ENCODE measurements at places on chromosomes 3 and 15. TPM values are rescaled to one million over a fixed set of nuclear protein-coding genes. Genes with fewer than 3 reads are reported as not detected.

GRCh38 chr3:37546876-37547275 is 314.8 kb upstream of the CTDSPL start:
- no peak for DNase-seq

- DNase-seq: no peak
These were observed 50.4 kb upstream of the ALCAM start for GRCh38 chr3:105316331-105316730.

DNA sequence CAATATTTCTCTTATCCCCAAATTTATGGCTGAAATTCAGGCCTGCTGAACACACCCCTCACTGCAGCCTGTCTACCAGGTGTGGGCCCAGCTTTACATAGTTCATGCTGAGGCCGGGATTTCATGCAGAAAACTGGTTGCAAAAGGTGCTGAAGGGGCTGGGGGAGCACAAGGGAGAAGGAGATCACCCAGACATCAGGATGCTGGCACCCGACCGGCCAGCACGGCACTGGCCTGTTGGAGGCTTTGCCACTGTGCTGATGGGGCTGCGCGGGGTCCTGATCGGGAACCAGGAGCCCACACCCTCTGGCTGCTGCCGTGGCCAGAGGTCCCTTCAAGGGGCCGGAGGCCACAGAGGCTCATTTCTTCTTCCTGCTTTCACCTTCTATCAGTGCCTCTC is 177.9 kb upstream of the C2CD4B start:
- DNase-seq: no peak

GRCh38 chr15:31258260-31258659 is 68.4 kb upstream of the KLF13 start:
- DNase-seq: no peak

DNA sequence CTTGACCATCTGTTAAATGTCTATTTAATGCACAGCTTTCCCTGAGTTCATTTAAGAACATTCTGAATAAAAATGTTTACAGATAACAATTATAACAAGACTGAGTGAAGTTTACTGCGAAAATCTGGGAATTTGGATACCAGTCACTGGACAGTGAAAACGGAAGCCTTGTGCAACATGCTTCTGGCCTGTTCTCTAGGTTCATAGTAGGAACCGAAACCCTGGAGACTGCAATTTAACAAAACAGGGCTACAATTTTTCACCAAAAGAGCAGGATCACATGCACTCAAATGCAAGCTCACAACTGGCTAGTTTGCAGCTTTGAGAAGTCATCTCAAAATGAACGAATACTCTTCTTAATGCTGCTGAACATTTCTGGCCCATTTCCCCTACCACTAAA is 435.9 kb downstream of the NR2F2 start:
- DNase-seq: no peak

GRCh38 chr3:174102866-174103265 is 705.3 kb downstream of the NLGN1 start:
- DNase-seq: no peak

DNA sequence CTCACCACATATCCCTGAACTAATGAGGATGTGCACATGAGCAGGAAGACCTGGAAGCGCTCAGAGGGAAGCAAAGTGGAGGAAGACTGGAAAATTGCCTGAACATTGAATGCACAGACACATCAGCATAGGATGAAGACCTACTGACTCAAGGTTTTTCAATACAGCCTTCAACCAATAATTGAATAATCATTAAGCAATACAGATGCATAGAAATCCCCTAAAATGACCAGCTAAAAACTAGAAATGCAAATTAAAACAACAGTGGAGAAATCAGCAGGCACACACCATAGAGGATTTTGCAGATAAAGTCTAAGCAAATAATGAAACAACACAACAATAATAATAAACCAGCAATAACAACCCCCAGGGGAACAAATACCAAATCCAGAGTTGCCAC is 80.4 kb downstream of the CEP152 start:
- DNase-seq: no peak

DNA sequence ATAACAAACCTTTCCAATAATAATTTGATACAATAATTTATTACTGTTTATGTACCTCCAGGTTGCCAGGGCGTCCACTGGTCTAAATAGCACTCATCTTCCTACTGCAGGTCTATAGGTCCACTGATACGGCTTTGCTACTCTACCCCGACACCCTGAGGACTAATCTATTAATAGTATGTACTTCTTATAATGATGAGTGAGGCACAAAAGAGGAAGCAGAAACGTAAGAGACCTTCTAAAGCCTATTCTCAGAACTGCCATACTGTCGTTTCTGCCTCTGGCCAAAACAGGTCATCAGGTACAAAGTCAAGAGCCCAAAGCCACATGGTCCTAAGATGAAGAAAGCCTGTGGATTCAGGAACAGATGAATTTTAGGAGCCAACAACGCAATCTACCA is 163.2 kb upstream of the GRM7 start:
- no peak for DNase-seq

GRCh38 chr15:45871121-45871855 is 236.5 kb downstream of the SQOR start:
- no peak for DNase-seq

GRCh38 chr15:96750361-96750760 is 419.9 kb downstream of the NR2F2 start:
- DNase-seq: no peak

GRCh38 chr3:124607163-124607562 is 123.1 kb upstream of the UMPS start:
- no peak for DNase-seq

DNA sequence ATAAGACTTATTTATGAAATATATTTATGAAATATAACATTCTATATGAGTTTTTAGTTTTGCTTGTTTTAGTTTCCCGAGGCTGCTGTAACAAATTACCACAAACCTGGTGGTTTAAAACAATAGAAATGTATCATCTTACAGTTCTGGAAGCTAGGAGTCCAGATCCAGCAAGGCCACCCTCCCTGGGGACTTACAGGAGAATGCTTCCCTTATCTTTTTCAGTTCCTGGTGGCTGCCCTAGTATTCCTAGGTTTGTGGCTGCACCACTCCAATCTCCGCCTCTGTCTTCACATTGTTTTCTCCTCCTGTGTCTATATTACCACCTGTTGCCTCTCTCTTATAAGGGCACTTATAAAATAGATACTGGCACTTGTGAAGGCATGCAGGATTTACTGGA is 877.8 kb downstream of the TUSC7 start:
- DNase-seq: no peak

GRCh38 chr3:194961571-194961970 is 275.9 kb downstream of the FAM43A start:
- no peak for DNase-seq

DNA sequence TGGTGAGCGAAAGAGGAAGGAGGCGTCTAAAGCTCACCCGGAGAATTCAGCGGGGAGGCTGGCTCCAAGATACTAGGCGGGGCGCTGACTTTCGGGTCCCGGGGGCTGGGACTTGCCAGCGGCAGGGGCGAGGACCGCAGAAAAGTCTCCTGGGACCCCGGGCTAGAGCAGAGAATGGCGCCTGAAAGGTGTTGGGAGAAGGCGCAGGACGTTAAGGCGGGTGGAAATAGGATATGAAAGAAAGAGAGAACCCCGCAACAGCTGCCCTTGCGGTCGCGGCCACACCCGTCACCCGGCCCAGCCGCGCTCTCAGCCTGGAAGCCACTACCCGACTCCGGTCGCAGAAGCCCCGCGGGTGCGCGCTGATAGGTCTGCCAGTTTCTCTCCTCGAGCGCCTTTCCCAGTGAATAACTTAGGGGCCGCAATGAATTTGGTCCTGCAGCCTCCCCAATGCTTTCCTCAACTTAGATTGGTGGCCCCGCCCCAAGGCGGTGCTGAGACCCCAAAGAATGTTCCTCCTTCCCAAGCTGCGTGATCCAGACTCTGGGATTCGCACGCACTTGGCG is 604 bp downstream of the LTK start:
- no peak for DNase-seq

GRCh38 chr3:101009386-101009785 is 16.2 kb upstream of the ABI3BP start:
- no peak for DNase-seq

DNA sequence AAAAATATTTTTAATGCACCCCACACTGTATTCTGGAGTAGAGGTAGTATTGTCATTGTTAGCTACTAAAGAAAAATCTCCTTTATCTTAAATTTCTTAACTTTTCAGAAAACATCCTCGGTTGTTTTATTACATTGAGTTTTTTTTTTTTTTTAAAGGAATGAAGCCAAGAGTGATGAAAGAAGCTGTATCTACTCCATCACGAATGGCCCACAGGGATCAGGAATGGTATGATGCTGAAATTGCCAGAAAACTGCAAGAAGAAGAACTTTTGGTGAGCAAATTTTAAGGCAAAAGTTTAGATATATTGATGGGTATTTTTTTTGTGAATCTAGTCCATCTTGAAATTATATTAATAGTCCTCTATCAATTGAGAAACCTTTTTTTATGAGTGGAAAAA is 49.7 kb upstream of the UTS2B start:
- no peak for DNase-seq

GRCh38 chr3:22971497-22971896 is 231.6 kb upstream of the UBE2E2 start:
- DNase-seq: no peak

DNA sequence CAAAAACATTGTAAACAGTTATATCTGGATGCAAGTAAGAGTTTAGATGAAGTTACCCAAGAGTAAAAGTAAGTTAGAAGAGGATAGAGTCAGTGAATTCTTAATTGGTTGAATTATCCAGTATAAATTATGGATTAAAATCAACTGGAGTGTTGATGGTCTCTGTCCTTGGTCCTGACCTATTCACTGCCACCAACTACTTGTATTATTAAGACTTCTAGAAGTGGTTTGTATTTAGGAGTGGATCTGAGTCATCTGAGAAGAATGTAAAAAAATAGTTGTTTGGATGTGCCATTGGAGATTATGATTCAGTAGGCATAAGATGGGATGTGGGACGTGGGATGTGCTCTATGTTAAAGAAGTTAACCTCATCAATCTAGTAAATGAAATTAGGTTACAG is 86.4 kb downstream of the SYNPR start:
- peak; percentile 35 for DNase-seq

DNA sequence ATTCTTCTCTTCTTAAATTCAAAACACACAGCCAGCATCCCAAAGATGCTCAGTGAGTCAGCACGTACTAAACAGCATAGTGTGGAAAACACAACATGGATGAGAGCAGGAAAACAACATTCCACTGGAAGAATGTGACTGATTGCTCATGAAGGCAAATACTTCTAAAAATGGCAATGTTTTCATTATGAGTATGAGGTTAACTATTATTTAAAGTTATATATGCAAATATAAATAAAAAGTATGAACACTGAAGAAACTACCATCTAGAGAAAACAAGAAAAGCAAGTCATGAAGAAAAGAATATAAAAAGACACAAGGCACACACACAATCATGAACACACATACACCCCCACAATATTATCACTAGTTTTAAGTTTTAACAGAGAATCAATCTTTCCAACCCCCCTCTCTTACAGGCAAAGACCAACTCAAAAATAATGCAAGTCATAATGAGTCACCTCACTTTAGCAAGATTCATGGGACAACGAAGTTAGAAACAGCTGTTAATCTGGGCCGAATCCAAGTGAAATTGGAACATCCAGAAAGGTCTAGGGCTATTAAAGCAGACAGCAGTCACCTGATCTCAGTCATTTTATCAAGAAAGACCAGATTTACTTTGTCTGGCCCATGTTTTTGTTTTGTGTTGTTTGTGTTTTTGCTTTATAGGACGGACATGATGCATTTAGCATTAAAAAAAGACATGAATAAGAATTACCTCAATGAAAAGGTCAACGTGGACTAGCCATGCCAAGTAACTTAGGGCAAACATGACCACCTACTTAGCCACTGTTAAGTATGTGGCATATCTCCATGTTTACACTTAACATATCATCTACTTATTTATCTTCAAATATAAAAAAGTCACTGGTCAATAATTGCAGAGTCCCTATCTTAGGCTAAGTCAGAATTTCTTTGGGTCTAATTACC is 18.1 kb downstream of the GBE1 start:
- no peak for DNase-seq

DNA sequence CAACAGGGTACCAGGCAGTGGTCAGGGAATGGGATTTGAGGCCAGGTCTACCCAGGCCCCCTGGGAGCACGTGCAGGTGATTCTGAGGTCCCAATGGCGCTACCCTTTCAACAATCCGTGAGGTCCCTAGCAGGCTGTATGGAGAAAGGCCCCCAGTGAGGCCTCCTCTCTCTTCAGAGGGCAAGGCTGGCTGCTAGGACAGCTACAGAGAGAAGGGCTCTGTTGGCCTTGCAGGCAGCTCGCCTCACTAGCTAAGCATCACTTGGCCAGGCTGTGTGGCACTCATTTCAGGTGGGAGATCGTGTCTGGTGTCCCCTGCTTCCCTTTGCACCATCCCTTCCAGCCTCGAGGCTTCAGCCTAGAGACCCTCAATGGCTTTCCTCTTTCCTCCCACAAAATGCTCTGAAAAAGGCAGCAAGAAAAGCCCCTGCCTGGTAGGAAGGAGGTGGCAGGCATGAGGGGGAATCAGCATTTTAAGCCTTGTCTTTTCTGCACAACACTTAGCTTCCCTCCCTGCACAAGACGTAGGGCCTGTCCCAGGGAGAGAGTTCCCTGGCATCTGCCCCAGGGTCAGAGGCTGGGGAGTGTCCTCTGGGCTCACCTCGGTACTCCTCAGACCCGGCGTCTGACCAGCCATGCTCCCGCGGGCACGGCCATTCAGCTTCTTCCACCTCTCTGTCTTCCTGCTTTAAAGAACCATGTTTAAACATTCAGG is 111.8 kb downstream of the ASB7 start:
- DNase-seq: no peak

DNA sequence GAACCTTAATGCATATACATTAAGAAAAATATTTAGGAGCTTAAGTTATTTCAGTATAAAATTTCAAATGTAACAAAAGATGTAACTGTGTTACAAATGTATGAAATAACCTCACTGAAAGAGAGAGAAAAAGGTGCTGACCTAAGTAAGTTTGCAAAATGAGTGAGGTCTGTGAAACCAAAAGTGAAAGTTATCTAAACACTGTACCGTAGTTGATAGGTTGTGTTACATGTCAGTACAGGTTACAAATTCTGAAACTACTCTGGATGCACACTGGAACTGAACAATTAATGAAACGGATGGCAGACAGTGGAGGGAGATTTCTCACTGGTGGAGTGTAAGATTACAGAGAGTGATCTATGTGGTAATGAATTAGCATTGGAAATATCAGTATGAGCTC is 420.7 kb downstream of the ZNF385D start:
- no peak for DNase-seq

GRCh38 chr3:116444819-116445310 is 422 bp downstream of the LSAMP start:
- peak; percentile 19 for DNase-seq

The LRRC31 gene
- polyA plus RNA-seq: 0.17 TPM

The SOX14 gene
- not detected for polyA plus RNA-seq

The ROBO1 gene
- 86.9 TPM for polyA plus RNA-seq

The RBPMS2 gene
- 13.2 TPM for polyA plus RNA-seq

The MNS1 gene
- 25.4 TPM for polyA plus RNA-seq

The FEZF2 gene
- not detected for polyA plus RNA-seq

The CTXND1 gene
- polyA plus RNA-seq: 11.9 TPM

The PFKFB4 gene
- 6.2 TPM for polyA plus RNA-seq

The ZDHHC3 gene
- 96.7 TPM for polyA plus RNA-seq

The EIF2A gene
- polyA plus RNA-seq: 147 TPM

The CHRNA5 gene
- polyA plus RNA-seq: 5.5 TPM

The PRTG gene
- polyA plus RNA-seq: 12.1 TPM
